ENCODE measurements at places on chromosomes 4 and X.

DNA sequence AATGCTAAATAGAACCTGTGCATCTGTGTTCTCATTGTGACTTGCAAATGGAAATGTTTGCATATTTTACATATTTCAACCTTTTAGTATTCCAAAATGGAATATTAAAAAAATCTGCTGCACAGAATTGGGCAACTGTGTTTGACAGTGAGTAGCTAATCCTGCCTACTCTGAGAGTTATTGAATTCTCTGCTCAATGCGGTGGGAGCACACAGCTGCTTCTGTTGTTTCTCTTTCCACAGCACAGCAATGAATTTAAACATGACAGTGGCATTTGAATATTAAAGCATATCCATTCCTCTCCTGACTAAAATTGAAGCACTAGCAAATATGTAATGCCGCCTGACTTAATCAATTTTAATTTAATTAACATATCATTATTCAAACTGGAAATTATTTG, 366.6 kb downstream of the GASK1B start:
- DNase-seq = no peak

- DNase-seq = peak; percentile 59
These were observed 127.4 kb downstream of the ZNF330 start for GRCh38 chr4:141348125-141348524.

- DNase-seq = no peak
These were observed 64.9 kb downstream of the HMGB2 start for GRCh38 chr4:173269280-173269679.

DNA sequence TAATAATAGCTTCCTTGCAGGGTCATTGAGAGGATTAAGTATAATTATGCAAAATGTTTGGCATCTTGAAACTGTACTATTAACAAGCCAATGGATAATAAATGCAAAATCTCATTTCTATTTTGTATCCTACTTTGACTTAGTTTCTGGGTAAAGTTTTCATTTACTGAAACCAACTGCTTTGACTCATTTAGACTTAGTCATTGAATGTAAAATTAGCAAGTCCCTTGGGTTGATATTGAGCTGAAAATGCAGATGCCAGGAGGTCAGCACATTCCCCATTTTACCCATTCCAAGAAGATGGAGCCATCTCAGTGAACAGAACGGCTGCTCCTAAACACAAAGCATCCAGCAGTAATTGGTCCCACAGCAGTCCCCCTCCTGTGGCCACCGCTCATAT, 74.7 kb upstream of the GATB start:
- DNase-seq = no peak

GRCh38 chrX:53362449-53362848, 60.0 kb downstream of the SMC1A start:
- DNase-seq = no peak

DNA sequence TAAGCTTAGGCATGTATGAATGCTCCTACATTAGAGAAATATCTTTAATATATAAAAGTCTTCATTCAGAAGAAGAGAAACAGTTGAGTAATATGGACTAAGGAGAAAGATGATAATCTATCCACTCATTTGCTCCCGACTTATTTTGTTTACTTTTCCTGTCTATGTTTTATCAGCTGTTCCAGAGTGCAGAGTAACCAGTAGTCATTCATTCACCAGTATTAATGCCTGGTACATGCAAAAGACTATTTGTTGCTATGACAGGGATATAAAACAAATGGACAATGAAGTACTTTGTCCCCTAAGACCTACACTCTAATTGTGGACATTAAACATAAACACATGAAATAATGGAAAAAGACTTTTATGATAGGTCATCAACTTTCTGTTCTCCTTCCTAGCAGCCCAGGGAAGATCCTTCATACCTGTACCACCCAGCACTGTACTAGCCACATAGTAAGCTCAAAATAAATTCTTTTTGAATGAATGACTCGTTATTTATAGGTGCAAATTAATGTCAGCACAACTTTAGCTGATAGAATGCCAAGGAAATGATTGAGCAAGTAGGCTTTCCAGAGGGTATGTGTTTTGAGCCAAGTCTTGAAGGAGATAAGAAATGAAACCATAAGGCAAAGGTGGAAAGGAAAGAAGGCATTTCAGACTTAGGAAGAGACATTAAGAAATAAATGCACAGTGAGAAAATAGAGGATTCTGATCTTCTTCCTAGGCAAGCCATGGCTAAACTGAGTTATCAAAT, 45.0 kb upstream of the IL13RA1 start:
- no peak for DNase-seq

GRCh38 chr4:59598330-59598618, 1601.9 kb upstream of the ADGRL3 start:
- no peak for DNase-seq

DNA sequence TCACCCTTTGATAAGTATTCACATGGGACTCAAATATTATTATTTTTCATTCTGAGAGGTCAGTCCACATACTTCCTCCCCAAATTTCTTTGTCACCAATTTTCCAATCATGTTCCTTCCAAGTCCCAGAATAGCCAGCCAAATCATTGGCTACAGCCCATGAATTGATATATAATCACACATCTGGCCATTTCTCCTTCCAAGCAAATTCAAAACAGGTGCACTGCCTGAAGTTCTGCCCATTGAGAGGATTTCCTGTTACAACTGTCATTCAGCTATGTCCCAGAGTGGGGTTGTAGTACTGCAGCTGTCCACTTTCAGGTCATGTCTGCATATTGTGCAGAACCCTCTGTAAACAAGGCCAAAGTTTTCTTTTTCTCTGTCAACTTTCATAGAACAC, 347.8 kb downstream of the GRID2 start:
- no peak for DNase-seq

- no peak for DNase-seq
These were observed 82.6 kb upstream of the TMEM164 start for GRCh38 chrX:109920325-109920724.

DNA sequence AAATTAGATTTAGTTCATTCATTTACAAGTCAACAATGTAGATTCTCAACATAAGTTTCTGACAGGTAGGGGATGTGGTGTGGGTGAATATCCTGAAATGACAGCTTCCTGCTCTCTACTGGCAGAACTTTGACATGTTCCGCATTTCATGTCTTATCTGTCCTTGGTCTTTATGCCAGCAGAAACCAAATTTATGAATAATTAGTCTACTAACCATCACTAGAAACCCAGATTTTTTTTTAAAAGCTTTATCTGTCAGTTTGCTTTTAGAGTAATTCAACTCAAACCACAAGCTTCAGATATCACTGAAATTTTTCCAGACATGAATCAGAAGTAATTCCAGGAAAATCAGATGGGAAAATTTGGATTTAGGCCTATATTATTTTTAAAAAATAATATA, 17.9 kb downstream of the COQ2 start:
- DNase-seq = no peak

- DNase-seq = no peak
These were observed 66.8 kb downstream of the GAB1 start for GRCh38 chr4:143403553-143403820.

- DNase-seq = no peak
These were observed 1.5 kb upstream of the RELL1 start for GRCh38 chr4:37687681-37688080.

DNA sequence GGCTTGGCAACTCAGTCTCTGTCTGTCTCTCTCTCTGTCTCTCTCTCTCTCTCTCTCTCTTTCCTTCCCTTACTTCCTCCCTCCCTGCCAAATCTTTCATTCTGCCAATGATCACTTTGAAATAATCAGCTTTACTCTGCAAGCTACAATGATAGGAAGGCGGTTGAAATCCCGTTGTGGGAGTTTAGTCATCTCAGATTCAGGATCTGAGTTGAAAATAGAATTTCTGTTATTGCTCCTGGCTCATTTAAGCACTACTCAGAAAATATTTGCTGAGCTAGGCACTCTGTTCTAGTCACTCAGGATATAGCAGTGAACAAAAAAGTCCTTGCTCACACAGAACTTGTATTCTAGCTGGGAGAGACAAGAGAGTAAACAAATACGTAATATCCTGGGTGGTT, 56.3 kb upstream of the DCTD start:
- DNase-seq = peak; percentile 36

GRCh38 chrX:152925835-152926234, 28.0 kb downstream of the ZNF185 start:
- DNase-seq = no peak

DNA sequence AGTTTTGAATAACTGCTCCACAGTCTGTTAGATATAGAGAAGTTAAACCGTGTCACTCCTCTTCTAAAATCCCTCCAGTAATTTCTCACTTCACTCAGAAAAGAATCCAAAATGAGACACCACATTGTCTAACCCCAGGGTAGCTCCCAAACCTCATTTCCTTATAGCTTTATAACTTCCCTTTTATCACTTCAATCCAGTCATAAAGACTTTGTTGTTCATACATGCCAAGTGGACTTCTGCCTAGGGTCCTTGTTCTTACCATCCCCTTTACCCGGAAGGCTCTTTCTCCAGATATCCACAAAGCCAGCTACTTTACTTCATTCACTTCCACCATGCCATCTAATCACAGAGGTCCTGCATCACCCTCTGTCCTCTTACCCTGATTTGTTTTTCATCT, 156.2 kb downstream of the GABRB1 start:
- DNase-seq = no peak

- no peak for DNase-seq
These were observed 6.0 kb upstream of the MAEA start for GRCh38 chr4:1283711-1284110.

GRCh38 chrX:139202742-139203420, 327.7 kb upstream of the F9 start:
- no peak for DNase-seq

GRCh38 chrX:71543316-71543715, 10.4 kb downstream of the OGT start:
- DNase-seq = peak; percentile 62

DNA sequence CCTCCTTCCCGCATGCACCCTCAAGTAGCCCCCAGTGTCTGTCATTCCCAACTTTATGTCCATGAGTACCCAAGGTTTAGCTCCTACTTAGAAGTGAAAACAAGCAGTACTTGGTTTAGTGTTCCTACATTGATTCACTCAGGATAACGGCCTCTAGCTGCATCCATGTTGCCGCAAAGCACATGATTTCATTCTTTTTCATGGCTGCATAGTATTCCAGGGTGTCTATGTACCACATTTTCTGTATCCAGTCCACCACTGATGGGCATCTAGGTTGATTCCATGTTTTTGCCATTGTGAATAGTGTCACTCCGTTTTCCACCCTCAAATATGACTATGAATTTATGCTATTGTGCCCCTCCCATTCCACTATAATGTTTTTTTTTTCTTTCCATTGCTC, 130.5 kb upstream of the MXRA5 start:
- no peak for DNase-seq

- peak; percentile 82 for DNase-seq
These were observed 62.9 kb upstream of the FRAS1 start for GRCh38 chr4:77994194-77994721.

DNA sequence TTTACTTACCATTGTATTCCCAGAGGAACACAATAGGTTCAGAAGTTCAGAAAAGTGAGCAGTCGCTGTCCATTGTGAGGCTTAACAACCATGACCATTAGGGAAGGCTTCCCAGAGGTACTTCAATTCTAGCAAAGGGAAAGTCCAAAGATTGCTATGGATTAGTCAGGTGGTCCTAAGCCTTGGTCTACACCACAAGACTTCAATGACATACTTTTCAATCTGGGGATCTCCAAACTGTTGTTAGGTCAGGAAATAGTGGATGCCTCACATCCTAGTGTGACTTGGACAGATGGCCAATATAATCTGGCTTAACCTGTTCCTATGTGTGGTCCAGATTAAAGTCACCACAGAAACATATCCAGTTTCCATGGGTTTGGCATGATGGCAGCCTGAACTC, 118.0 kb downstream of the SPCS3 start:
- DNase-seq = no peak

DNA sequence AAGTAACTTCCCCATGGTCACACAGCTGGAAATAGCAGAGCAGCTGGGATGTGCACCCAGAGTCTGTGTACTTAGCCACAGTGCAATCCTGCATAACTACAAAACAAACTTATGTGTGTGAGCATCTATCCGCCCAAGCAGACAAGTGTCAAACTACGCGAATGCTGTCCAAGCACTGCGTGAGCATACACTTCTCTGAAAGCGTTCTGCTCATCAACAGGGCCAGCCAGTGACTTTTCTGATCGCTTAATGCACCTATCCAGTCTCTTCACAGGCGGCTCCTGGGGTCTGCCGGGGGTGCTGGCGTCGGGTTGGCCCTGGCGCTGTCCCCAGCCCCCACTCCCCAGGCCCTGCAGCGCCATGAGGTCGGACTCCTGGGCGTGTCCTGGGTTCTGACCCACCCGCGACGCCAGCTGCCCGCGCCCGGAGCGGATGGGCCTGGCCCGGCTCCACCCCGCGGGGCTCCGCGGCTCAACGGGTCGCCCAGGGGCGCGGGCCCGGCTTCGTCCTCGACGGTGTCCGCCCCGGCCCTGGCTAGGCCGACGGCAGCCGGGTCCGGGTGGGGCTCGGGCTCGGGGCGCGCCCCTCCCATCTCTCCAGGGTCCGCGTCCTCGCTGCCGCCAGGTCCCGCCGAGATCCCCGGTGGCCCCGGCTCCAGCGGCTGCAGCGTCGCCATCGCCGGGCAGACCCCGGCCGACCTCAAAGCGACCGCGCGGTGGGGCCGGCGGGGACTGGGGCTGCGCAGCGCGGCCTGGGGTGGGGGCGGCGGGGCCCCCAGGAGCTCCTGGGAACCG, 1.3 kb upstream of the ZNF141 start:
- peak; percentile 22 for DNase-seq

DNA sequence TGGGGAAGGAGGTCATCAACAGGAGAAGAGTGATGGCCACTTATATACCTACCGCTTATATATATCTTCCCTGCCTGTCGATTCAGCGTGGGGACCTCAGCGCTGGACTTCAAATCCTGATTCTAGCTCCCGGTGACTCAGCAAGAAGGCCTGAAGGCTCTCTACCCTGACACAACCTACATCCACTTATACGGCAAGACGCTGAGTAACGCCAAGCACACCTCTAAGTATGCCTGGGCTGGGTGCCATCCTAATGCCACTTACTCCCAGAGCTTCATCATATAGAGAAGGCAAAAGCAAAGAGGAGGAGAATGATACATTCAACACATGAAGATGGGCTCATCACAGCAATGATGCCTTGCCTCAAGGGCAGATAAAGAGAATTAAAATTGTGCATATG, 198.3 kb downstream of the CHIC2 start:
- DNase-seq = no peak

DNA sequence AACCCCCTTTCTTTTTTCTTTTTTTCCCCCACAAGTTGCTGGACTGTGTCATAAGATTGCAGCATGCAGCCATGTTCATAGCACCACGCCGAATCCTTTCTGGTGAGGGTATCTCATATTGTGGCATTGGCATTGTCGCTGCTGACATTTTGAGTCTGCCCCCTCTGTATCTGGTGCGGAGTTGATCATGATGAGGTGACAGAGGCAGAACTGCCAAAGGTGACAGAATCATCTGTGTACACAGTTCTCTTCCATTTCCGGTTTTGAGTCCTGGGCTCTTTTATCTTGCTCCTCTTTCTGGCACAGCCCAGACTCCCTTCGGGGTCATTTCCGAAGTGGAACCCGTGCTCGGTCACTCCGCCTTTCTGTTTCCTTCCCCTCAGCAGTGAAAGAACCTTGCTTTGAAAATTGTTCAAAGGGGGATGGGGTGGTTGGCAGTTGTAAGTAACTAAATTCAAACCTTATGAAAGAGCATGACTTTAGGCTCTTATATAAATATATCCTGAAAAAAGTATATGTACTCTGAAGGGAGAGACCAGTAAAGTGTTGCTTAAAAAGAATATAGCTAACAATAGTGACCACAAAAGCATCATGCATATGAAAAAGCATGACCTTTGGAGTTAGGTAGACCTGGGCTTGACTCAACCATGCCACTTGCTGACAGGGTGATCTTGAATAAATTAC, 55.0 kb upstream of the BMP2K start:
- DNase-seq = no peak

Data from cardiac fibroblast (primary cell).